ENCODE measurements at places on chromosomes 6 and 20. TPM values are rescaled to one million over a fixed set of nuclear protein-coding genes. Genes with fewer than 3 reads are reported as not detected.

- no peak for DNase-seq
These were observed 88.9 kb upstream of the MRPS10 start for GRCh38 chr6:42306439-42307140.

- no peak for DNase-seq
These were observed 456.0 kb upstream of the PTCHD4 start for GRCh38 chr6:48567016-48567415.

DNA sequence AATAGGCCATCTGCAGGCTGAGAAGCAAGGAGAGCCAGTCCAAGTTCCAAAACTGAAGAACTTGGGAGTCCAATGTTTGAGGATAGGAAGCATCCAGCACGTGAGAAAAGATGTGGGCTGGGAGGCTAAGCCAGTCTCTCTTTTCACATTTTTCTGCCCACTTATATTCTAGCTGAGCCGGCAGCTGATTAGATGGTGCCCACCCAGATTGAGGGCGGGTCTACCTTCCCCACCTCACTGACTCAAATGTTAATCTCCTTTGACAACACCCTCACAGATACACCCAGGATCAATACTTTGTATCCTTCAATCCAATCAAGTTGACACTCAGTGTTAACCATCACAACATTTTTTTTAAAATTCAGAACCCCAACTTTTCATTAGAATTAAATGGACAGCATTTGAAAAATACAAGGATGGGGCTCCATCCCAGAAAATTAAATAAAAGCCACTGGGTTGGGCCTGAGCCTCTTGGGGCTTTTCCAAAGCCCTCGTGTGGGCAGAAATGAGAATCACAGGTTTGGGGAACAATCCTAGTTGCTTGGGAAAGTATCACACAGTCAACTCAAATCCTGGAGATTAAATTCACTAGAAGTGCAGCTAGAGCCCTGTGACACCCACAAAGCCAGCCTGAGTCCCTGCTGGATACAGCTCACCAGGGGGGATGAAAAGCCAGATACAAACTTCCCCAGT is 2.2 kb downstream of the CLDN20 start:
- no peak for DNase-seq

DNA sequence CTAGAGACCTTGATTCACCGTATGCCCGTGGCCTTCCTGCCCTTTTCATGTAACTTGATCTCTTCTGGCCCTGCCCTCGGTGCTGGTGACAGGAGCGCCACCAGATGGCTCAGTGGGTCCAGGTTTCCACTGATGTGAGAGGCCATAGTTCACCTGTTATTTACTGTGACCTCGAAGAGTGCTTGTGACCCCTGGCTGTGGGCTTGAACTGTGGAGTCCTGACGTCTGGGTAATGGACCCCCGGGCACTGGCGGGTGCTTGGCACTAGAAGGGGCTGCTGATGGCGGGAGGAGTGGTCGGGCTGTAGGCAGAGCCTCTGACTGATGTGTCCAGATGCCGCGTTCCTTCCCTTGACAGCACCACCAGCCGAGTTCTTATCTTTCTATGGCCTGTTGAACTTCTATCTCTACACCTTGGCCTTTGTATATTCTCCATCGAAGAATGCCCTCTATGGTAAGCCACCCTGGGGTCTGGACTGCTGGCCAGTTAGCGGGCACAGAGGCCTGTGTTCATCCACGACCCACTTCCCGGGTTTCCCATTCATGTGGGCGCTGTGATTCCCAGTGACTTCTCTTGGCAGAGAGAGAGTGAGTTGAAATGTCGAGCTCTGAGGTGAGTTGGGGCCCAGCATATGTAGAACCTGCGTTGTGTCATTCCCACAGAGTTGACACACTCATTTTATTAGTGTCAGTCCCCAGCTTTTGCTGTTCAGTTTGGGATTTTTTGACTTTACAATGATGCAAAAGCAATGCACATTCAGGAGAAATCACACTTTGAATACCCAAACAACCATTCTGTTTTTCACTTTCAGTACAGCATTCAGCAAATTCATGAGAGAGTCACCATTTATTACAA is 14.9 kb downstream of the DYNLT1 start:
- DNase-seq, result no peak

DNA sequence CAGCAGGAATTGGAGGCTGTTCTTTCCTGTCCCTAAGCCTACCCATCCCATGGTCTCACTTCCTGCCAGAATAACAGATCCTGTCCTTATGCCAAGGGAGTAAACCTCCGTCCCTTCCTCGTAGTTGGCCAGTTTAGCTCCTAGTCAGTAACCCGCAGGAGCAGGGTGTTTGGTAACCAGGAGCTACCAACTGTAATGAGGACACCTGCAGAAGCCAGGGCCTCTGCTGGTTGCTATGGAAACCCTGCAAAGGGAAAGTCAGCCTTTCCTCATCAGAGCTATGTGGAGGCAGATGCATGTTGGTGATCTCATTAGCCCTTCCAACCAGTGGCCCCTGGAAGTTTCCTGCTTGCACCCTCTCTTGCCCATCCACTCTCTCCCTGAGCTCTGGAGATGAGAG is 368.2 kb upstream of the SULF2 start:
- DNase-seq, result no peak

- DNase-seq, result peak; percentile 88
These were observed 211.1 kb downstream of the ANKRD60 start for GRCh38 chr20:58017231-58017969.

DNA sequence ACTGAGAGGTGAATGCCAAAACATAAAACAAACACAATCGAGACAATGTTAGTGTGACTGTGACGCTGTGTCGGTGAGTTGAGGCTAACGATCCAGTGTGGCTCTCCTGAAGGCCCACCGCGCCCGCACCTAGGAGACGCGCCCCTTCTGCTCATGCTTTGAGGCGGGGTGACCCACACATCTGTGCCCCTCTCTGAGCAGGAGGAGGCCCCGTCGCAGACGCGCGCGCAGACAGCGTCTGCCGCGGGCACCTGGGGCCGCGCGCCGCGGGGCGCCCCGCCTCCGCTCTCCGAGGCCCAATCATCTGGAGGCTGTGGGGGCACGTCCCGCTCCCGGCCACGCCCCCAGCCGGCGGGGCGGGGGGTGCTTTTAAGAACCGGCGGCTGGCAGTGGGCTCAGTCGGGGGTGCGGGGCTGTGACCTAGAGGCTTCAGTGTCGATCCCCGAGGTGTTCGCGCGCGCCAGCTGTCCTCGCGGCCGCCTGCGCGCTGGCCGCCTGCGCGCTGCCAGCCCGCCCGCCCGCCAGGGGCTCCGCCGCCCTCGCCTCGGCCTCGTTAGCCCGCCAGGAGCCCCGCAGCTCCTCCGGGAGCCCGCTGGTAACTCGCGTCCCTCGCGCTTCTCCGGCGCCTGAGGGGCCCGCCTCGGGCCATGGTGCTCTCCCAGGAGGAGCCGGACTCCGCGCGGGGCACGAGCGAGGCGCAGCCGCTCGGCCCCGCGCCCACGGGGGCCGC is at the start of gene SLC16A10:
Gene SLC16A10 (plus strand): TSS at position 398 of the 730 bp plus-strand sequence. CDS start 250 bp downstream, at position 648.
- DNase-seq, result peak; percentile 51

- no peak for DNase-seq
These were observed 212.4 kb upstream of the LRFN2 start for GRCh38 chr6:40799296-40800140.

DNA sequence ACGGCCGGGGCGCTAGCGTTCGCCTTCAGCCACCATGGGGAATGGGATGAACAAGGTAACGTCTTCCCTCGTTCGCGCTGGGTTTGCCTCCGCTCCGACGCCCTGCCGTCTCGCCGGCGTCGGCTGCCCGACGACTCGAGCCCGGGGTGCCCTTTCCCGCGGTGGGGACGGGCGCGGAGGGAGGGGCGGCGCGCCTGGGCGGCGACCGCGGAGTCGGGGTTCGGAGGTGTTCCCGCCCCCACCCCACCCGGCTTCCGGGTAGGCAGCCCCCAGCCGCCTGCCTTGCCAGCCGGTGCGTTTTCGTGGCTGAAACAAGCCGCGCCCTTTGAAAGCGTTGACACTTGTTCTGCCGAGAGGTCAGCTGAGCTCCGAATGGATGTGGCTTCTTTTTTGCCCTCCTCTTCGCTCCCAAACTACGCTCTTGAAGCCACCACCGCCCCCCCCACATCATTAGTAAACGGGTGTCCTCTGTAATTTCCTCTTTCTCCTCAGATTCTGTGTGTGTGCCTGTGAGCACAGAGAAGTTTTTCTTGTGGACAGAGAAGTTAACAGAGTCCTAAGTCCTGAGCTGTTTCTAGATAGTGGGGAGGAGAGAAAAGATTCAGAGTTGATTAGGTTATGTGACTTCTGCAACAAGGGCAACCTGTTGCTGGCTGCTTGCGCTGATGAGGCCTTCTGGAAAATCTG is 362 bp downstream of the DUSP22 start:
- peak; percentile 66 for DNase-seq

DNA sequence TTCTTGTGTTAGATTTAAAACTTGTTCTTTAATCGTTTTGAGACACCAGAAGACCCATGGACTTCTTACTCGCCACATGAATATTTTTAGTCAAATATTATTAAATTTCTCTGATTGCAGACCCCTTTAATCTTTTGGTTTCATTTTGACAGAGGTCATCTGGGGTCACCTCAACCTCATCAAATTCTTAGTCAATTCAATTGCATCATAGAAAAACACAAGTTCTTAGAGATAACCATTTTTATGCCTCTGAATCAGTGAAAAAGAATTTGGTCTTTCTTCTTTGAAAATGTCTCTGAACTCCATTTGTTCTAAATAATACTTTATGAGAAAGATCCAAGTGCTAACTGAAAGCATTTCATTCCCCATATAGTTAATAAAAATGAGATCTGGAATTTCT is 55.2 kb upstream of the CBLN4 start:
- DNase-seq, result no peak

DNA sequence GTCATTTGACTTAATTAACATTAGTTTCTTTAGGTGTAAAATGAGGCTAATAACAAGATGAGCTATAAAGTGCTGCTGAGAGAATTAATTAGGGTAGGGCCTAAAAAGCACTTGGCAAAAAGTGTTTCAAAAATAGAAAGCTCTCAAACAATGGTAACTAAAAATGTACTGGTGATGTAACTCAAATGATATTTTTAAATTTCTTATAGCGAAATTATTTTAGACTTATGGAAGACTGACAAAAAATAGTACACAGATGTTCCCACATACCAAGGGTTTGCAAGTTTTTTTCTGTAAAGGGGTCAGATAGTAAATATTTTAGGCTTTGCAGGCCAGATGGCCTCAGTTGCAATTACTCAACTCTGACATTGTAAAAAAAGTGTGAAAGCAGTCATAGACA is 190.7 kb upstream of the UFL1 start:
- no peak for DNase-seq

- DNase-seq, result no peak
These were observed 236.3 kb upstream of the SOX4 start for GRCh38 chr6:21357262-21357661.

GRCh38 chr6:79635232-79635543 is 4.1 kb downstream of the SH3BGRL2 start:
- DNase-seq, result no peak

- no peak for DNase-seq
These were observed 52.4 kb upstream of the MRPS10 start for GRCh38 chr6:42269974-42270510.

GRCh38 chr6:147053311-147053921 is 150.8 kb upstream of the STXBP5 start:
- DNase-seq, result no peak

GRCh38 chr20:8473459-8473858 is 341.4 kb downstream of the PLCB1 start:
- DNase-seq, result no peak

DNA sequence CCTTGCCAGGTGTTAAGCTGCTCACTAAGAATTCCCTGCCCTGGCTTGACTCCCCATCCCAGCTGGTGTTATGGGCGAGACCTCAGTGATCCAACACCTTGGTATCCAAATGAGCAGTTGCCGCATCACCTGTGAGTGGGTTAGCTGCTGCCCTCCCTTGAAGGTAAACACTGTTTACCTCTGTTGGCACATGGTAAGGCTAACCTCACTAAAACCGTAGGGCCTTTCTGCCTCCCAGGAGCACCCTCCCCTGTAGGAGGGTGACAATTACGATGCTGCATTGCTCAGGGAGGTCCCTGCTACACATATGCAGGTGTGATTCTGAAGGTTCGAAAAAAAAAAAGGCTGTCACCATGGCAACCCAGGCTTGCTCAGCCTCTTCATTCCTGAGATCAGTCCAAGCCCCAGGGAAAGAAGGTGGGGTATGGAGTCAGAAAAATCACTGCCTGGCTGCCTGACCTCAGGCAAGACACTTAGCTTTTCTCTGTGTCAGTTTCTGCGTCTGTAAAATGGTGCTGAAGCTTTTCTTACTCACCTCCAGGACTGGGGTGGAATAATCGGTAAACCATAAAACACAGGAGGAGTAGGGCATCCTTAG is 19.5 kb downstream of the PNPLA1 start:
- no peak for DNase-seq

GRCh38 chr6:97032955-97033354 is 108.4 kb downstream of the KLHL32 start:
- DNase-seq, result no peak

GRCh38 chr20:24747010-24747712 is 201.9 kb upstream of the CST7 start:
- DNase-seq, result no peak

DNA sequence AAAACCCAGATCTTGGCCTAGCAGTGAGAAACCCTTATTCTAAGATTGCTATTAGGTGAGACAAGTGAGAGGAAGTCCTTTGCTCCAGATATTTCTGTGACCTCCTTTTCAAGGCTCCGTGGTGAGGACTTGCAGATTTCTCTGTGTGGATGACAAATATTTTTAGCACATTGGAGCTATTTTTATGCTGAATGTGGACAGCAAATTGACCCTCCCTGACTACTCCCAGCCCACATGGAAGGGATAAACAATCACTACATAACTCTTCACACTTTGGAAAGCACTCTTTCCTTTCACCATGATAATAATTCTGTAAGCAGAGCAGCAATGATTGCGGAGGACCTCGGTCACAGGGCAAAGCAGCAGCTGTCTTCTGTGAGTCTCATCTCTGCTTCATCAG is 88.0 kb upstream of the ADGRF1 start:
- DNase-seq, result no peak

DNA sequence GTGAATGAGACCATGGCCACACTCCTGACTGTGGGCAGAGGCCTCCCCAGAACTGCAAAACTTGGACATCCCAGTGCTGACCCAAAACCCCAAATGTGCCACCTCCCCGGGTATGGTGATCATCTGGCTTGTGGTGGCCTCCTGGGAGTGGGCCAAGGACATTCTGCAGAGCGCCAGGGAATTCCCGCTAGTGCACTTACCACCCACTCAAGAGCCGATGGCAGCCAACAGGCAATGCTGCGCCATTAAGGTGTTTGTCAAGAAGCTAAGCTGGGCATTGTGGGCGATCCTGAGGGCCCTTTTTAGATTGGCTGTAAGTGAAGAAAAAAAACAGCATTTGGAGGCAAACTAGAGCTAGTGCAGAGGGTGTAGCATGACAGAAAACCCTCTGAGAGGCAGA is 9.4 kb downstream of the MMP24 start:
- no peak for DNase-seq

The PTPRK gene
- 209 TPM for total RNA-seq

The LPIN3 gene
- 41.8 TPM for total RNA-seq

The RFX6 gene
- not detected for total RNA-seq

The CFAP206 gene
- 0.40 TPM for total RNA-seq

The FOXO3 gene
- total RNA-seq, result 71.4 TPM

The CDSN gene
- 0.17 TPM for total RNA-seq

The HBS1L gene
- total RNA-seq, result 46.8 TPM

The JPH2 gene
- total RNA-seq, result 48.9 TPM
